ENCODE measurements at places on chromosomes 2 and 18. TPM values are rescaled to one million over a fixed set of nuclear protein-coding genes. Genes with fewer than 3 reads are reported as not detected.

The BMP10 gene
- not detected for total RNA-seq

The COL6A3 gene
- total RNA-seq, result 1,372 TPM

The DUSP11 gene
- total RNA-seq, result 49.0 TPM

The NGEF gene
- 1.1 TPM for total RNA-seq

The MGAT4A gene
- total RNA-seq, result 0.36 TPM

The ITGB6 gene
- not detected for total RNA-seq

The NFE2L2 gene
- total RNA-seq, result 121 TPM

The GPAT2 gene
- 10.2 TPM for total RNA-seq

The SCYGR4 gene
- not detected for total RNA-seq

The HMSD gene
- 0.09 TPM for total RNA-seq

The IL36RN gene
- total RNA-seq, result not detected

The COL5A2 gene
- 671 TPM for total RNA-seq

The SERPINB4 gene
- total RNA-seq, result not detected

The POTEI gene
- not detected for total RNA-seq

The TUBA3E gene
- not detected for total RNA-seq

The LOXL3 gene
- 11.9 TPM for total RNA-seq

The SP100 gene
- total RNA-seq, result 151 TPM

The LMAN2L gene
- total RNA-seq, result 12.2 TPM

The SP5 gene
- total RNA-seq, result not detected

The FECH gene
- total RNA-seq, result 29.9 TPM

The ZSWIM2 gene
- total RNA-seq, result not detected

The NYAP2 gene
- not detected for total RNA-seq

The PPP1R1C gene
- not detected for total RNA-seq

The TANK gene
- total RNA-seq, result 57.8 TPM

The ABCB11 gene
- total RNA-seq, result not detected

The SCN3A gene
- total RNA-seq, result 3.1 TPM

The ASXL3 gene
- total RNA-seq, result not detected

The CELF4 gene
- total RNA-seq, result not detected

The TXNDC2 gene
- total RNA-seq, result 0.16 TPM

The HOXD3 gene
- not detected for total RNA-seq

The TTC32 gene
- total RNA-seq, result 9.3 TPM

The ACADL gene
- 0.63 TPM for total RNA-seq

The C2orf78 gene
- not detected for total RNA-seq

The SKA1 gene
- total RNA-seq, result 3.0 TPM

The DUSP28 gene
- total RNA-seq, result 3.6 TPM

The LIMS3 gene
- 6.1 TPM for total RNA-seq

The GPR45 gene
- not detected for total RNA-seq

The LRRFIP1 gene
- total RNA-seq, result 29.2 TPM

The DCDC2C gene
- not detected for total RNA-seq

The FTCDNL1 gene
- total RNA-seq, result 1.5 TPM

The FBXO41 gene
- total RNA-seq, result 0.18 TPM

Data from fibroblast of the aortic adventitia (primary cell).